Activated CD4-positive, alpha-beta T cell treated with anti-CD3 and anti-CD28 coated beads, Interleukin-2, Interleukin-4, amounts not matched to agents 100 ng/mL and 50 ng/mL, durations not matched to agents 16 hours and 8 hours (primary cell): ENCODE measurements at places on chromosomes 16 and 17.
A peak's percentile ranks its signal among the peaks of the same experiment; 100 is the strongest.

- DNase-seq: peak; percentile 67
These were observed 119.6 kb downstream of the SPAG9 start for GRCh38 chr17:51000835-51001638.

- DNase-seq: no peak
These were observed 24.8 kb downstream of the KPNA2 start for GRCh38 chr17:68060336-68060735.

DNA sequence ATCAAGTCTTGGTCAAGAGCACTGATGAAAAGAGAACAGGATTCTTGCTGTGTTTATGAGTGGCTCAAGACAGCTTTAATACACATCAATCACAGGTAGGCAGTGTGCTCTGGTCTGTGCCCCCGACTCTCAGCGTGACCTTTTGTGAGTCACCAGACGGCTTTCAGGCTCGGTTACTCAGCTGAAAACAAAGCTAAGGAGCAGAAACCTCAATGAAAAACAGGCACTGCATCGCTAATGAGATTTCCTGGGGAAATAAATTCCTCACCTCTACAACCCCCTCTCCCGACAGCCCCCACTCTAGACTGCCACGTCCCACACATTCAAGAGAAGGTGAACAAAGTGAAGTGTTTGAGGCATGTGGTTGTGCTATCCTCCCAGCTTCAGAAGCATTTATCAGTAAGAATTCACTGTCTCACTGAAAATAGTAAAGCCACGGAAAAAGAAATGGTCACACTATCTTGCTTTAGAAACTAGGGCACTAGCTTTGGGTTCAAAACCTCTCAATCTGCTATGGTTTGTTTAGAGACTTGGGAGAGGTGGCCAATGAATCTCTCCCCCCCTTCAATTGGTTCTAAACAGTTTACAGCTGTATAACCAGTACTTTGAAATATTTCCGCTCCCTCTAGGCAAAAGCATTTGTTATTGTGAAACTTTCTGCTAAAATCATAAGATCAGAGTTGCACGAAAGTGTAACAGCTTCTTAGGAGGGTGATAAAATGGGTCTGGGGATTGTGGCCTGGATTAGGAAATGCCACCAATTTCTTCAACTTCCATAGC is 199.5 kb upstream of the PMFBP1 start:
- no peak for DNase-seq

- peak; percentile 80 for DNase-seq
These were observed 58.8 kb downstream of the SMG6 start for GRCh38 chr17:2244545-2245525.

DNA sequence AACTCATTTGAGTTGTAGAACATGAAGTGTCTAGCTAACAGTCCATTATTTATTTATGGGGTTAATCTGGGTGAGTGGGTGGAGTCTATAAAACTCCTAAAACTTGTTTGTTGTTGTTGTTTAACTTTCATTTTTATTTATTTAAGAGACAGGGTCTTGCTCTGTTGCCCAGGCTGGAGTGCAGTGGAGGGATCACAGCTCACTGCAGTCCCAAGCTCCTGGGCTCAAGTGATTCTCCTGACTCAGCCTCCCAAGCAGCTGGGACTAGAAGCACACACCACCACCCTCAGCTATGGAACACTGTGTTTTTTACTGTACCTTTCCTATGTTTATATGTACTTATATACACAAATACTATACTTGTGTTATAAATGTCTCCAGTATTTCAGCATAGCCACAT is 77.8 kb upstream of the CLEC18B start:
- no peak for DNase-seq

DNA sequence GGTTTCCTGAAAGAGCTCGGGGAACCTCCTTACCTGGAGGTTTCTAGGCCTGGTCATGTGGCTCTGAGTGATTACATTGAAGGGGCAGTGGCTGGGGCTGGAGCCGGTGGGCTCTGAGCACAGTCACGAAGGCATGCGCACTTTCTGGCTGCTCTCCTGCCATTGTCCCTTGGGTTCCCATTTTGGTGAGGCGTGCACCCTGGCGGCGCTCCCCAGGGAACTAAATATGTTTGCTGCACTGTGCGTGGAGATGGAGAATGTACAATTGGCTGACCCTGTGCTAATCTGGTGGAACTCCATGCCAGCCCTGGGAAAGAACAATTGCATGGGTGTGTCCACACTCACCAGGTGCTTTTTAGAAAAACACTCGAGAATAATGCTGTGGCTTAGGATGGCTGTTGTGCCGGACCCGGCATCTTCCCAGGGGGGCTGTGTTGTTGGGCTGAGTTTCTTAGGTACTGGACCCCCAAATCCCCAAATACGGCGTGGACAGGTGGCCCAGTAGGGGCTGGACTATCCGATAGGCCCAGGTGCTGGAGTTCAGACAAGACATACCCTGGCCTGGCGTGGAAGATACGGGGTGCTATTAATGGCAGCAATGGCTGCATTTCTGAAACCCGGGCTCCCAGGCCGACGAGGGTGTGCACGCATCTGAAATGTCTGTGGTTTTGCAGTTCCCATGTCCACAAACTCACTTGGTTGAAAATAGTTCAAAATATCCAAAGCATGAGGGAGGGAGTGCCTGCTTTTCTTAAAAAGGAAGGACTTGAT is 230.5 kb downstream of the SEC14L1 start:
- no peak for DNase-seq

DNA sequence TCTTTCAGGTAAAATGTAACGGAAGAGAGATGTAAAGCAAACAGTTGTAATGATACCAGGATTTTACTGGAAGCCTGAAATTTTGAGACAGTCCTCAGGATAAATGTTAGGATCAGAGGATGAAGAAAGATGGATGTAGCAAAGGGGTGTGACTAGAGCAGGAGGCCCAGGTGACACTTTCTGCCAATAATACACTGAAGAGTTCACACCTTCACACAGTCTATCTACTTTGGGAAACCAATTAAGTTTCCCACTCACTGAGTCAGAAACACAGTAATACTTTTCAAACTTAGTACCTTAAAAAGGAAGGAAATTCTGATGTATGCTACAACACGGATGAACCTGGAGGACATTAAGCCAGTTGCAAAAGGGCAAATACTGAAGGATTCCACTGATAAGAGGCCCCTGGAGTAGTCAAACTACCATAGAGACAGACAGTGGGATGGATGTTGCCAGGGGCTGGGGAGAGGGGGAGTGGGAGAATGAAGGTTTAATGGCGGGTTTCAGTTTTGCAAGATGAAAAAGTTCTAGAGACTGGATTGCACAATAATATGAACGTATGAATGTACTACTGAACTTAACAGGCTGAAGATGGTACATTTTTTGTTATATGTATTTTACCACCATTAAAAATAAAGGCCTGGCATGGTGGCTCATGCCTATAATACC is 62.3 kb downstream of the CYTH1 start:
- peak; percentile 20 for DNase-seq

DNA sequence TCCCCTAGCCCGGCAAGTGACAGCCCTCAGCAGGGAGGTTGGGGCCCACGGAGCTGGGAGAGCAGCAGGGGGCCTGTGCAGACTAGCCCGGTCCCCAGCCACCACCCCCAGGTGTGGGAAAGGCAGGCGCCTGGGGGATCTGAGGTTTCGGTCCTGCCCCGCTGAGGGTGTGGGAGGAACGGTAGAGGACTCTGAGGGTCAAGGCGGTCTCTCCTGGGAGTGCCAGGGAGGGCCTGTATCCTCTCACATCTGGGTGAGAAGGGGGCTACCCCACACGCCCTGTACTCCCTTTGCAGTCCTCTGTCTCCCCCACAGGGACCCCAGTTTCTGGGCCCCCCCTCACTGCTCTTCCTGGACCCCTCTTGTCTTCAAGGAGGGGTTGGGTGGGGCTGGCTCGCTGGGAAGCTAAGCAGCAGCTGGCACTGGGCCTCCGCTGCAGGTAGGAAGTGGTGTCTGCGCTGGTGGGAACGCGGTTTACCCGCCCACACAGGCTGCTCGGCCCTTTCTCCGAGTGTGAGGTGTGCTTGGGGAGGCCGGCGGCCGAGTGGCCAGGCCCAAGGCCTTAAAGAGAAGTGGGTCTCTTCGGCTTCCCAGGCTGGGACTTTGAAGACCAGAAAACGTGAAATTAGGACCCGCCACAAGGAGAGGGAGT is 15.4 kb downstream of the CD7 start:
- DNase-seq: peak; percentile 57

DNA sequence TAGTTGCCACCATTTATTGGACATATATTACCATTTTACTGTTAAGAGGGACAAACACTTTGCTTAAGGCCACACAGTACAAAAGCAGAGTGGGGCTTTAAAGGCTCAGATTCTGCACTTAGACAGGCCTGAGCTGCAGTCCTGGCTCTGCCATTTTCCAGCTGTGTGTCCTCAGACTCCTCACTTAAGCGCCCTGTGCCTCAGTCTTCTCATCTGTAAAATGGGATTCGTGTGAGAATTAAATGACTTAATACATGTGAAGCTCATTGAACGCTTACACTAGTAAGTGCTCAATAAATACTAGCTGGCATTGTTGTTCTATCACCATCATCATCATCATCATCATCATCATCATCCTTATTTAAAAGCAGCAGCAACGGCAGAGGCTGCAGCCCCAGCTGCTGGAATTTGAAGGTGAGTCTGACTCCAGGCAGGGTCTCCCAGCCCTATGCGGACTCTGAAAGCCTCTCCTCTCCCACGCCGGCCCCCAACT is 445 bp upstream of the CACNG5 start:
- no peak for DNase-seq

GRCh38 chr17:9521062-9521461 is 54.6 kb downstream of the STX8 start:
- no peak for DNase-seq

DNA sequence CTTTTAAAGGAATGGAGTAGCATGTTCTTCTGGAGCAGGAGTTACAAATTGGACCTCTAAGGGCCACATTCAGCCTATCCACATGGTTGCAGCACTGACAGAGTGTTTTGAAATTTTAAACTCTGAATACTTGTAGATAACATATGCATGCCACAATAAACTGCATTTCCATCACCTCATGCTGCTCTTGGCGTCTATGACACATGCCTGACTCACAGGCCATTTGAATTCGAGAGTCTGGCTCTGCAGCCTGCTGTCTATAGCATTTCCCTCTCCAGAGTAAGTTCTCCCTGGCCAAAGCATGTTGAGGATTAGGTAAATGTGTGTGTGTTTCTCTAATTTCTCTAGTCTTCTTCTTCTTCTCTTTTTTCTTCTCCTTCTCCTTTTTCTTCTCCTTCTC is 28.7 kb upstream of the MYOCD start:
- DNase-seq: no peak

DNA sequence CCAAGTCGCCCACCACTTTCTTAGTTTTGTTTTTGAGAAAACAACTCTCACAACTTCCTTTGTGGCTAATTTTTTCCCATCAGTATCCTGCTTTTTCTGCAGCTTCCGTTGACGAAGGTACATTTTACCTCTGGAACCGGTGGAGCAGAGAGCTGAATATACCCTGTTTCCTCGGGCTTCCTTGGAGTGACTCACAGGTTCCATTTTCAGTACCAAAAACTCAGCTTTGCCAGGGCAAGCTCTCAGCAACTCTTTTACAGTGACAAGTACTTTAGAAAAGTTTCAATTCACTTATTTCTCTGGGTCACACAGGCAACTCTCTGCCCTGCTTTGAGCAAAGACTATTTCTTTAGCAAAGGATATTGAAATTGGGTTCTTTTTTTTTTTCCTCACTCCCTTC is 318.9 kb downstream of the SNX29 start:
- DNase-seq: no peak

GRCh38 chr16:25030420-25031131 is 15.4 kb upstream of the ARHGAP17 start:
- no peak for DNase-seq

- no peak for DNase-seq
These were observed 60.5 kb downstream of the AMFR start for GRCh38 chr16:56364865-56365264.

- DNase-seq: no peak
These were observed 856 bp upstream of the MON1B start for GRCh38 chr16:77190190-77190477.

- DNase-seq: no peak
These were observed 7.6 kb downstream of the SGCA start for GRCh38 chr17:50173335-50173941.

GRCh38 chr16:88941913-88942909 is 34.8 kb downstream of the CBFA2T3 start:
- peak; percentile 41 for DNase-seq

DNA sequence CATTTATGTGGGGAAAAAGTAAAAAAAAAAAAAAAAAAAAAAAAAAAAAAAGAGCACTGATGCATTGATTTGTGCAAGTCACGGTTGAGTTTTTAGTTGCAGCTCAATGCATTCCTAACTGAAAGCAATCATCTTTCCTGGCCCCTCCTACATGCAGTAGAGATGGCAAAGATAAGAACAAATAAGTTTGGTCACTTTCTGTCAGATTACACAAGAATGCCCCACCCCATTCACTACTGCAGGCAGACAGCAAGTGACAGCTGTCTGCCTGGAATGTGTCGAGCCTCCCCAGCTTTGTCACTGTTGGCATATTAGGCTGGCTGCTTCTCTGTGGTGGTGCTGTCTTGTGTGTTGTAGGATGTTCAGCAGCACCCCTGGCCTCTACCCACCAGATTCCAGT is 243.5 kb downstream of the FOXL1 start:
- DNase-seq: no peak

- DNase-seq: no peak
These were observed 3.8 kb upstream of the DBNDD1 start for GRCh38 chr16:90023078-90023447.

- DNase-seq: no peak
These were observed 50.5 kb downstream of the GLG1 start for GRCh38 chr16:74556375-74556922.

- no peak for DNase-seq
These were observed 32.8 kb downstream of the NETO2 start for GRCh38 chr16:47110939-47111338.

GRCh38 chr16:30985401-30986128 is 558 bp downstream of the HSD3B7 start:
- no peak for DNase-seq

- DNase-seq: no peak
These were observed 61.1 kb downstream of the CDYL2 start for GRCh38 chr16:80743273-80743672.

- DNase-seq: peak; percentile 92
These were observed 225.1 kb downstream of the SPECC1 start for GRCh38 chr17:20234276-20234675.

DNA sequence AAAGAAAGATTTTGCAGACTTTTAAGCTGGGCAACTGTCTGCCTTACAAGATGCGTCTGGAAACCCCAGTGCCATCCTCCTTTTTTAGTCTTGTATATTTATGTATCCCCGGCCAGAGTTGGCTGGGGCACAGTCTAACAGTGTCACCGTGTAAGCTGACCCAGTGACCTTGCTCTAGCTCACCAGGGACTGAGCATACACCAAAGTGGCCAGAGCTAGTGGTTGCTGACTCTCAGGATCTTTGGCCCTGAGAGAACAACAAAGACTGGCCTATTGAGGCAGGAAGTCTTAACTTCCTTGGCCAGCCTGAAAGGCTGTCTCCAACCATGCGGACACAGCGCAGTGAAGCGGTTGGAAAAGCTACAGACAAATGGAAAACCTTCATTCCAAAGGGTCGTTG is 745.2 kb downstream of the WWOX start:
- DNase-seq: no peak

DNA sequence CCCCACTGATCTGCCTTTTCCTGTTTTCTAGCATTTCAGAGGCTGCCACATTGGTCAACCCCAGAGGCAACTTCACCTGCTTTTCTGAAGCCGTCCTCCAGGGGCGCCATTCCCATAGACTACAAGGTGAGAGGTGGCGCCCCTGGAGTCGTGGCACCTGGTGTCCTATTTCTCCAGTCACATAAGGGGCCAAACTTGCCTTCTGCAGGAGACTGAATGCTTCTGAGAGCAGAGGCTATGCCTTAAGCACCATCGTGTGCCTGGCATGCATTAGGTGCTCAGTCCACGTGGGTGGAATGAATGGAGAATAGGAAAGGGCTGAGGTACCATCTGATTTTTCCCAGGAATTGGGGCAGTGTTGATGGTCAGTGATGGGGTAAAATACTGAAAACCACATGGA is 164.8 kb downstream of the HAPSTR1 start:
- peak; percentile 51 for DNase-seq
